ENCODE measurements at places on chromosomes 7 and 10.
A peak's percentile ranks its signal among the peaks of the same experiment; 100 is the strongest.

- DNase-seq = no peak
These were observed 26.2 kb downstream of the TASOR2 start for GRCh38 chr10:5710859-5711258.

GRCh38 chr7:1964913-1965578 is 267.7 kb downstream of the MAD1L1 start:
- DNase-seq = no peak

GRCh38 chr7:144854839-144855424 is 19.1 kb upstream of the TPK1 start:
- DNase-seq = peak; percentile 21

DNA sequence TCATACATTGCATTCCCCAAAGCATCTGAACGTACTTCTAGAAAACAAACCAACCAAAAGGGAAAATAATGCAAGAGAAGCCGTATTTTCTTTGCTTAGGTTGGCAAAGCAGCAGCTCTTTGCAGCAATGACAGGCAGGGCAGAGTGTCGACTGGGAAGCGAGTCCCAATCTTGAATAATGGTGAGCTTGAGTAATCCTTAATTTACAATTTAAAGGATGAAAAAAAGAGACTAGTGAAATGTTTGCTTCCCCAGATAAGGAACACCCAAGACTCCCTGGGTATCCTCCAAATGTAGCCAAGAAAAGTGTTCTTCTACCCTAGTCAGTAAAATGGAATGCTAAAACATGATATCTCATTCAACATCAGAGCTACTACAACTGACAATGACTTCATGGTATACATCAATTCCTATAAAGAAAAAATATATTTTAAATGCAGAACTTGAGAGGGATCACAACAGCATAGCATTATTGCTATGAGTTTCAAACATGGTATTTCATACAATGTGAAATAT is 32.0 kb downstream of the GPAM start:
- no peak for DNase-seq

DNA sequence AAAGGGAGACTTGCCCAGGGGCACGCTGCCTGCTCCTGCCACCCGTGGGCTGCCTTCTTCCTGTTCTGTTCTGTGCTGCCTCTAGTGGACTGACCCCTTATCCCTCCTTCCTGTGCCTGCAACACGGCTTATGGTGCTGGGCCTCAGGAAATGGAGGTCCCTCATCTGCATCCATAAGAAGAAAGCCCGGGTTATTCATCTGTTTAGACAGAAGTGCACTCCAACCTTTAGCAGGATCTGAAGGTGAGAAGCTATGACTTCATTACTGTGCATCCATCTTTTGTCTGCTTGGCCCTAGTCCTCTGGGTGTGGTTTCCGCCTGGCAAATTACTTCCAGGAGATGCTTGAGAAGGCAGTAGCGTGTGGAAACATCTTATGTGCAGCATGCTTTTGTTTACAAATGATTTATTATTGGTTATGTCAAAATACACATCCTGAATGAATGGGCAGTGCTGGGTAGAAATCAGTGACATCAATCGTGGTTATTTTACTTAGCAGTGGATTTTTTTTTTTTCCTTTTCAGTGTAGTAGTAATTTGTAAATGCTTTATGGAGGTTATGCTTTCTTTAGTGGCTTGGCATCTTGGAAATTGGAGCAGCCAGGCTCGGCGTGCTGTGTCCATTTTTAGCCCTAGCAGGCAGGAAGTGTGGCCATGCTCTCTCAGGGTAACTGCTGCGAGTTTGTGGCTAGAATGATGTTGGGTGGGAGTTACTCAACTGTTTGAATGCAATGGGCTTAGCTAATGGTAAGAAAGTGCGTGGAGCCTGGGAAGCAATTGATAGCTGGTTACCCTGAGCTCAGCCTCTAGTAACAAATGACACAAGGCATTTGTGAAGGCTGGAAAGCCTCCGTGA is 12.7 kb downstream of the PTPRE start:
- no peak for DNase-seq

DNA sequence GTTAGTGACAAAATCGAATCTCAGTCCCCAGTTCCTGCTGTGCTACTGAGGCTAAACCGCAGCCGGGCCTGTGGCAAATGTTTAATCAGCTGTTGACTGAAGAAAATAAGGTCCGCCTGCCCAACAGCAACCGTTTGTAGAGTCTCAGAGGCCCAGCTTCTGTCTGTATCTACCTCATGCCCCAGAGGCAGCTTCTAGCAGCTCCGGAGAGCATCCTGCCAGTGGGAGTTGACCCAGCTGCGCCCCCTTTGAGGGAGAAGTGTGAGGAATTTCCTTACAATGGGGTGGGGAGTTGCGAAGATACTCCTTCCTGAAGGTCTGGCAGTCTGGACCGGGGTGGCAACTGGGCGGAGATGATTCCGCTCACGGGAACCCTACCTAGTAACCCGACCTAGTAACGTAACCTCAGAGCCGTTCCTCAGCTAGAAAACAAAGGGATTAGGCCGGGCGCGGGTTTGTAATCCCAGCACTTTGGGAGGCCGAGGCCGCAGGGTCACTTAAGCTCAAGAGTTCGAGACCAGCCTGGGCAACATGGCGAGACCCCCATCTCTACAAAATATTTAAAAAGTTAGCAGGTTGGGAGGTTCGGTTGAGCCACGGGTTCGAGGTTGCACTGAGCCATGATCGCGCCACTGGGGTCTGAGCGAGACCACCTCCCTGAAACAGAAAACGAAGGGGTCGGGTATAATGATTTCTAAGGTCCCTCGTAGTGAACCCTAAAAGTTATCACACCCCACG is 846 bp upstream of the ZNF775 start:
- peak; percentile 66 for DNase-seq

DNA sequence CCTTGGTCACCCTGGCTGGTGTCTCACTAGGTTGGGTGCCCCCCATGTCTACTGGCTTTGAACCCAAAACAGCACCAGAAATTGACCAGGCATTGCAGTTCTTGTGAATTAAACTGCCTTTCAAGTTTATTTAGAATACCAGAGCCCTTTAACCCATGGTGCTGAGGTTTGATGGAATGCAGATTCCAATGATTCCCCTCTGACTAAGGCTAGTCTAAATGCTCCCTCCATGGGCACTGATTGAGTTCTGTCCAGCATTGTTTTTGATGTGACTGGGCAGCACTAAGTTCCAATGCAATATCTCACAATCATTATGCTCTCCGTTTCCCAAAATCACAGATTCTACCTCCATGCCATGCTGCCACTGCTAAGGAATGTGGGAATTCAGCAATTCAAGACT is 1047.4 kb upstream of the LRRN3 start:
- no peak for DNase-seq

GRCh38 chr10:29649561-29650551 is 15.1 kb upstream of the SVIL start:
- DNase-seq = no peak

DNA sequence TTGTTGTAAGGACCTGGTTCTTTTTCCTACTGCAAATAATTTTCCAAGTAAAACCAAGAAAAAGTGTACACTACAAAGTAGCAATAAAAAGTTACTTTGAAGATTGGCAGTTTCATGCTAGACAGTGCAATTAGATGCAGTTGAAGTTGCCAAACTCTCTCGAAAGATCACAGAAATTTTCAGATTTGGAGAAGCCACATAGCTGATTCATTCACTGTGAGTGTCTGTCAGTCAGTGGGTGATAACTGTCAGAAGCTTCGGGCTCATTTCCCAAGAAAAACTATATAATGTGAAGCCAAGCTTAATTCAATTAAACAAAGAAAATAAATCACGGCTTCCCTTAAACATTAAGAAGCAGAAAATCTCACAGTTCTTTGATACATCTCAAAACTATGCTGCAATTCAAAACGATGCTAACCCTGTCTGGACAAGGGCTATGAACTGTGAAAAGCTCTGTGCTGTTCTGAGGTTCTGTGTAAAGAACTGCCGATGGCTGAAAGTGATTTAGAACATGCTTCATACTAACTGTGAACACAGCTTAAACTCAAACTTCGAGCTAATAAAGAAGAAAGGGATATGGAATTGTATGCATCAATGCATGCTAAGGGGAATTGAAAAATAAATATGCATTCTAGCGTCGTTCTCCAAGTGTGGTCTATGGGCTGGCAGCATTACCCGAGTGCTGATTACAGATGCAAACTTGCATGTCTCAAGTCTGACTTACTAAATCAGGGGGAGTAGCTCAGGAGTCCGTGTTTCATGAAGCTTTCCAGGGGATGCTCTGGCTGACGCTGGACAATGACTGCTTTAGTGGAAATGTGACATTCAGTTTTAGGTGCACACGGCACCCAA is 557.4 kb downstream of the CALN1 start:
- no peak for DNase-seq

DNA sequence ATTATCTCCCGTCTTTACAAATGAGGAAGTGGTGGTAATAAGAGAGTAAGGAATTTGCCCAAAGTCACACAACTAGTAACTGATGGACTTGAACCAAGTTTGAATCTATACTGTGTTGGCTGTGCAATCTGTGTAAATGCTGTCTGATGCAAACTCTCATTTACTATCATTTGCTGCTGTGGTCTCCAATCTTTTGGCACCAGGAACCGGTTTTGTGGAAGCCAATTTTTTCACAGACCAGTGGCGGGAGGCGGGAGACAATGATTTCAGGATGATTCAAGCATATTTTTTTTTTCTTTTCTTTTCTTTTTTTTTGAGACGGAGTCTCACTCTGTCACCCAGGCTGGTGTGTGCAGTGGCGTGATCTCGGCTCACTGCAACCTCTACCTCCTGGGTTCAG is 450.0 kb upstream of the FZD8 start:
- no peak for DNase-seq

DNA sequence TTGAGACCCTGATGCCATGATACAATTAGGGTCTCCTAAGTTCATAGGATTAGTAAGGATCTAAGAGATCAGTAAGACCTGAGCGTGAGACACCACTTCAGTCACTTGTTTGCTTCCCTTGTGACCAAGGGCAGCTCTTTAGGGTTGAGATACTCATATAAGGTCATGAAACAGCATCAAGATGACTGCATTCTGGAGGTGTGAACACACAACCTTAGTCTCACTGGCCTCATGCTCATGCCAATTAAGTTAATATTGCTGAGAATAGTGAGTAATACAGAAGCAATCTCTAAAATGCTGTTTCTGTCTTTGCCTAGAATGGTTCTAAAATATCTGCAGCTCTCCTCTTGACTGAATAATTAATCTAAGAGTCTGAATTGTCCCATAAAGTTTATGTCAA is 39.6 kb upstream of the KLHL7 start:
- no peak for DNase-seq

DNA sequence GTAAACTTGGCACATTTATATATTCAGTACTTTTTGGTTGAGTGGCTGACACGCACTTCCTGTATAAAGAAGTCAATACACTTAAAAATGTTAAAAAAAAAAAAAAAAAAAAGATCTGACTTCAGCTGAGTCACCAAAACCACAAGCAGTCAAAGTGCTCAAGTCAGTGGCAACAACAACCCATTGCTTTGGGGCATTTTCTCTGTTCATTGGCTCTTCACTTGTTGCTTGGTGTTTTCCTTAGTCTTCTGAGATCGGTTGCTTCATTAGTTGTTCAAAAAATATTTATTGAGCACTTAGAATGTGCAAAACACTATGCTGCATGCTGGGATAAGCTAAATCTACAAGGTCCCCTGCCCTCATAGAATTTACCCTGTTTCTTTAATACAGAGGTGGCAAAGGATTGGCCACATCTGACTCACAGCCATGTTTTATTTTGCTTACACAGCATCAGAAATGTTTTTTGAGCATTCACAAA is 63.7 kb downstream of the ZNRF2 start:
- no peak for DNase-seq

DNA sequence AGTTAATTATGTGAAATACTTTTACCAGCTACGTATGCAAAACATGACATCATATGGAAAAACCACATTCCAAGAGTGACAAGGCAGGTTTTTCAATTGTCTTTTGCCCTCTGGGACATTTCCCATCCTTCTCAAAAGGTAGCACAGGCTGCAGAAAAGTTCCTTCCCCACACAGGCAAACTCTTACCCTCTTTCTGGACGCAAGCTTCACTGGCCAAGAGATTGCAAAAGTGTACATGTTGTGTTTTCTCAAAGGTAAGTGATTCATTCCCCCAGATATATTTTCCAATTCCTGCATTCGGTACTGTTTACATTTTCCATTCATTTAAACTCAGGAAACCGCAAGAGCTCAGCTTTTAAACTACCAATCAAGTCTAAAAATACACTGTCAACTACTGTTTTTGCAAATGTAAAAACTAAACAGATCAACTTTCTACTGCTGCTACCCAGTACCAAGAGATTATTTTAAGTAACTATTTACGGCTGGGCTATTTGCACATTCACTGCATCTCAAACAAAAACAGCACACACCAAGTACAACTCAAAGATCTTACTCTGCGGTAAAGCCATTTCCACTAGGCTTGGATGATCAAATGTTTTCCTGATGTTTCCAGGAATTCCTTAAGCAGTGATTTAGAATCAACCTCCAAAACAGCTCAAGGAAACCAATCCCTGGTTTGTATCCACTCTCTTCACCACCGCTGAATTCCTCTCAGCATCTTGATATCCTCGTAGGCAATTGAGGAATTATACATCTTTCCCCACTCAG is 233.6 kb upstream of the CCDC6 start:
- no peak for DNase-seq

GRCh38 chr7:2171855-2172254 is 60.9 kb downstream of the MAD1L1 start:
- DNase-seq = no peak

DNA sequence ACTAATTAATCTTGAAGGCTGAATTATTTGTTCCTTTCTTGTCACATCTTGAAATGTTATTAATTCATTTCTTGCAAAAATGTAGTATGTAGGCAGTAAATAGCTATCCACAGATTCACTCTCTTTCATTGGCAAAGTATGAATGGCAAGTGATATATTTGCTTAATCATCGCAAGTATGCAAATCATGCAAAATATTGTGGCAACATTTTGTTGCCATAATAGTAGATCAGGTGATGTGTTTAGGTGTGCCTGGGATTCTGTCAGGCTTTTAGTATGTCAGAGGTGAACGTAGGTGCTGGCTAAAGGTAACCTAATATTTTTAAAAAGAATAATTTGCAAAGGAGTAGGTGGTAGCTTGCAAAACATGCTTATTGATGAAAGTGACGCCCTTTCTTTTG is 5.9 kb downstream of the MAP3K8 start:
- no peak for DNase-seq

DNA sequence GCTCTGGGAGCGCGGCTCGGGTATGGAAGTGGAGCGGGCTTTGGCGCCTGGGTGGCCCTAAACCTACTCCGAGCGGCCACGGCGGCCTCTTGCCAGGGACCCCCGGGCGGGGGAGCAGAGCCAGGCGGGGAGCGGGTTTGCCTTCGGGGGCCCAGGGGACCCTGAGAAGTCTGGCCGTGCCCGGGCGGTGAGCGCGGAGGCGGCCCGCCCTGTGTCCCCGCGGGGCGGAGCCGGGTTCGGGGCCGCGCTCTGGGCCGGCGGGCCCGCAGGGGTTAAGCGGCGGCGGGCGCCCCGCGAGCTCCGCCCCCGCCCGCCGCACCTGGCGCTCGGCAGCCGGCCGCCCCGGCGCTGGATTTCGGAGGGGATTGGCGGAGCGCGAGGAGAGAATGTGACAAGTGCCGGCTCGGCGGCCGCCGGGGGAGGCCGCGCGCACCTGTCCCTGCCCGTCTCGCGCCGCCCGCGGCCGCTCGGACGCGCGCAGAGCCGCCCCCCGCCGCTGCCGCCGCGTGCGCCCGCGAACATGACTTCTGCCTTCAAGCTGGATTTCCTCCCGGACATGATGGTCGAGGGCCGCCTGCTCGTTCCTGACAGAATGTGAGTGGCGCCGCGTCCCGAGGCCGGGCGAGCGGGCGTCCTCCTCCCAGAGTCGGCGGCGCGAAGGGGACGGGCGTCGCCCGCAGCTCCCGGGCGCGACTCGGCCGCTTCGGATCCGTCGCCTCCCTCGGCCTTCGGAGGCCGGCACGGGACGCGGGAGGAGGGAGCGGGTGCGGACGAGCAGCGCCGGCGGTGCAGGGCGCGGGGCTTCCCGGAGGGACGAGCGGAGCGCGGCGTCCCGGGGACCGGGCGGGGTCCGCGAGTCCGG is at the start of gene CELF2:
Gene CELF2, plus strand, starts transcription at position 303 of the 862 bp plus-strand sequence. Its CDS starts 218 bp downstream, at position 521.
- no peak for DNase-seq

All from left renal cortex interstitium (tissue), 4 donors.